Activated T-cell treated with anti-CD3 and anti-CD28 coated beads, Interleukin-2, amount 50 U/mL, for 4 hours (primary cell): ENCODE measurements at places on chromosomes 1 and 21. TPM values are rescaled to one million over a fixed set of nuclear protein-coding genes. Genes with fewer than 3 reads are reported as not detected.

Gene LRRC53
- not detected for total RNA-seq

Gene AGT
- 0.68 TPM for total RNA-seq

Gene GREM2
- not detected for total RNA-seq

Gene CHRM3
- 0.46 TPM for total RNA-seq

Gene TCHHL1
- total RNA-seq = not detected

Gene OR2M3
- not detected for total RNA-seq

Gene NES
- total RNA-seq = 0.05 TPM

Gene LCE1B
- not detected for total RNA-seq

Gene C1orf226
- total RNA-seq = not detected

Gene LDLRAD2
- not detected for total RNA-seq

Gene GPR37L1
- total RNA-seq = not detected

Gene KRTAP12-2
- total RNA-seq = not detected

Gene NIBAN1
- total RNA-seq = 12.2 TPM

Gene CD48
- total RNA-seq = 313 TPM

Gene EDARADD
- 12.4 TPM for total RNA-seq

DNA sequence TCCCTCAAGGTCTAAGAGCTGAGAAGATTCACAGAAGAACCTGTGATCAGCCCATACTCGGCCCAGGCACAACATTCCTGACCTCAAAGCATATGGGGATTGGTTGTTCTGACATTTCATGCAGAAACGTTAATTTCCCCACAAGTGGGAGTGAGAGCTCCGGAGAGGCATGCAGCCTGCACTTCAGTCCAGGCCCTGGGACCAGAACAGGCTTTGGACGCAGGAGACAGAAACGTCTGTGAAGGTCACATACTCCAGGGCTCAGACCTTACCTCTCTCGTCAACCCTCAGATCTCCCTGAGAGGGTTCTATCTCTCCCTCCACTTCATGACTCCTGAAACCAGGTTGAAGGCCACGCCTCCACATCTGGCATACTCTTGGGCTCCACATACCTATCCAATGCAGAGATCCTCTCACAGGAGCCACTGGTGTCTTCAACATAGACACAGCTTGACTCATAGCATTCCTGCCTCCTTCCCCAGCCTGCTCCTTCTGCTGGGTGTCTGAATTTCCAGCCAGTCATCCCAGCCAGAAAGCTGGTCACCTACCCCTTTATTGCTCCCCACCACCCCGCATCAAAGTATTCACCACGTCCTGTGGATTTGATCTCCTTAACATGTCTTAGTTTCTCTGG lies 149.2 kb downstream of the OMA1 start:
- no peak for DNase-seq

DNA sequence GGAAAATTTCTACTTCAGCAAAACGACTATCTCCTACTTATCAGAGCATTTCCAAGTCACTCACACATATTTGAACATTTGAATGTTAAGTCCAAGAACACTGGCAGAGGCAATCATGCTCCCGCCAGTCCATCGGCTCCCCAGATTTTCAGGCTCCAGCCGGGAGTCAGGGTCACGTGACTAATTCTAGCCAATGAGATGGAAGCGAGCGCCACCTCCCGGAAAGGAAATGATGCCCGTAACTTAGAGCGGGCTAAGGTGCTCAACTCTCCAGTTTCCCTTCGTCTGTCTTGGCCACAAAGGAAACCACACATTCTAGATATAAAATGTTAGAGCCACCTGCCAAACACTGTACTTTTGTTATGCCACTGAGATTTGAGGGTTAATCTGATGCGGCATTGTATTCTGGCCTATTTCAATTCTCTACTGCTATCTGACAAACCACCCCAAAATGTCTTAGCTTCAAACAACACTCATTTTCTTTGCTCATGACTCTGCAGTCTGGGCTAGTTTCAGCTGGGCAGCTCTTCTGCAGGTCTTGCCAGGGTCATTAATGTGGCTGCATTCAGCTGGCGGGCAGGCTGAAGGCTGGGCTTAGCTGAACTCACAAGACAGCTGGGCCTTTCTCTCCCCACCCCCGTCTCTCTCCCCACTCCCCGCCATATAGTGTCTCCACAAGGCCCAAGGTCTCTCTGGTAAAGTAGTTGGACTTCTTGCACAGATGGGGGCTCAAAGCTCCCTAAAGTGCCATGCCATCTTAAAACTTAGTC lies 16.5 kb upstream of the LHX4 start:
- DNase-seq = no peak

GRCh38 chr1:177341773-177342172 lies 171.0 kb downstream of the BRINP2 start:
- no peak for DNase-seq

GRCh38 chr1:200362421-200362820 lies 47.4 kb downstream of the ZNF281 start:
- no peak for DNase-seq

- DNase-seq = no peak
These were observed 61.2 kb downstream of the ERI3 start for GRCh38 chr1:44293761-44294315.

- no peak for DNase-seq
These were observed 15.4 kb downstream of the SLC2A7 start for GRCh38 chr1:9010781-9011323.

DNA sequence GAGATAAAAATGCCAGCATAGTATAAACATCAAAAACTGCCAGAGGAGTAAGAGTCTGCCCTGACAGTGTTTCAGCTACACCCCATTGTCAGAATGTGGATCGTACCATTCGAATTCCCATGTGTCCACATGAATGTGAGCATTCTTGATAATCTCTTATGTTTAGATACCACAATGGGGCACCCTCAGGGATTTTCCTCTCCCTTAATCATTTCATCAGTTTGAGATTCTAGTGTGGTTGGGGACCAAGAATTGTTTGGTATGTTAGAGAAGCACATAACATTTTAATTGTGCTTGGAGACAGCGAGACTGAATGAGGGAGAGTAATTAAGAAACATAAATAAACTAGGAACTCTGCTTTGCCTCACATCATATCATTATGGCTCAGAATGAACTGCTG lies 120.2 kb downstream of the ZC3H11B start:
- DNase-seq = no peak

DNA sequence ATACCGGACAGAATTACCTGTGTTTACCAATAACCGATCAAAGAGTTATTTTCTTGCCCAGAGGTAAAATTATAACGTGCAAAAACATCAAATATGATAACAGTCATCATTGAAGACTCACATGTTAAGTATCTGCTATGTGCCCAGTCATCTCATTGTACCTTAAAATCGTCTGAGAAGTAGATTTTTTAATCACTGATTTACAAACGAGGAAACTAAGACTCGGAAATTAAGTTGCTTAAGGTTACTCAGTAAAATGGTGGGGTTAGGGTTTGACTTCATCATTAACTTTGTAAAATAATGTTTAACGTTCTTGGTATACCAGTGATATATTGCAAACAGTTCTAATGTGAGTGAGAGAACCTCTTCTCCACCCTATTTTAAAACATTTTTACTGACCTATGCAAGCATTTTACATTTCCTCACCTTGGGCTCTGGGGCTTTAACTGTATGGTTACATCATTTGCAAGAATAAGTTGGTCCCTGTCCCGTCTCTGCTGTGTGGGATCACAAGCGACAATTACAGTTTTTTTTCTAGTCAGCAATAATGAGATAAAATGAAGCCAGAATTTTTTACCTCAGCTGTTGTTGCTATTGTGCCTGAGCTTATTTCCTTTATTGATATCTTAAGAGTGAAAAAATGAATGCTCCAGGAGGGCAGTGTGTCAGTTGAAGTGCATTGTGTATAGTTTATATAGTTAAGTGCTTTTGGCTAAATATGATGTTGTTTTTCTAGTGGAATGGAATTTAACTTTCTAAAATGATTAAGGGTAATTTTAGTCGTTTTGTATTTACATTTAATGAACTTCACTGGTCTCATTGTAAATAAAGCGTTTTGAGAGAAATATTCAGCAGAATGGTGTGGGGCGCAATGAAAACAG lies 2.7 kb downstream of the RPRD2 start:
- no peak for DNase-seq

DNA sequence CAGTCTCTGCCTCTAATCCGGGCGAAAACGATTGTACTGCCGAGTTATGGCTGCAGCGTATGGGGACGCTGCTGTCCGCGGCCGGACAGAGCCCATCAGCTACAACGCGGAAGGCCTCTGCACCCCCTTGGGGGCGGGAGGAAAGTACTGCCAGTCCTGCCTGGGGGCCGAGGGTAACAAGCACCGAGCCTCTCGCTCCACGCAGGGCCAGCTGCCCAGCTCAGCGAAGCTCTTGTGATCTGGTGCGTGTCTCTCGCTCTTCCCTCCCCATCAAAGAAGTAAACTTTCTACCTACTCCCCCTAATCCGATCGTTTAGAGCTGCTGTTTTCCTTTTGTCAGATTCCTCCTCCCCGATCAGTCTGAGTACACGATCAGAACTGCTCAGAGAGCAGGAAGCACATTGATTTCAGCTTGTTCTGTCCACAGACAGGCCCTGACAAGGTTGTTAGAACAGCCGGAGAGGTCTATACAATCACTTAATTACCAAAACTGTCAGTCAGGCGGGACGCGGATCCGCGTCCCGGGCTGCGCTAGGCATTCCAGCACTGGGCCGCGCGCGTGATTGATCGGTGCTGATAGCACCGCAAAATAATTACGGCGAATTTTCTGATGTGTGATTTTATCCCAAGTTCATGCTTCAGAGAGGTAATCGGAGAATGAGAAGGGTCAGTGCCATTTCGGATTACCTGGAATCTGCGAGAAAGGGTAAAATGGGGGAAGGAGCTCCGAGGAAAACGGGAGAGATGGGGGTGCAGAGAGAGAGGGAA lies 8.7 kb upstream of the BARHL2 start:
- DNase-seq = no peak

- no peak for DNase-seq
These were observed 438.9 kb upstream of the ZP4 start for GRCh38 chr1:238329671-238330070.

DNA sequence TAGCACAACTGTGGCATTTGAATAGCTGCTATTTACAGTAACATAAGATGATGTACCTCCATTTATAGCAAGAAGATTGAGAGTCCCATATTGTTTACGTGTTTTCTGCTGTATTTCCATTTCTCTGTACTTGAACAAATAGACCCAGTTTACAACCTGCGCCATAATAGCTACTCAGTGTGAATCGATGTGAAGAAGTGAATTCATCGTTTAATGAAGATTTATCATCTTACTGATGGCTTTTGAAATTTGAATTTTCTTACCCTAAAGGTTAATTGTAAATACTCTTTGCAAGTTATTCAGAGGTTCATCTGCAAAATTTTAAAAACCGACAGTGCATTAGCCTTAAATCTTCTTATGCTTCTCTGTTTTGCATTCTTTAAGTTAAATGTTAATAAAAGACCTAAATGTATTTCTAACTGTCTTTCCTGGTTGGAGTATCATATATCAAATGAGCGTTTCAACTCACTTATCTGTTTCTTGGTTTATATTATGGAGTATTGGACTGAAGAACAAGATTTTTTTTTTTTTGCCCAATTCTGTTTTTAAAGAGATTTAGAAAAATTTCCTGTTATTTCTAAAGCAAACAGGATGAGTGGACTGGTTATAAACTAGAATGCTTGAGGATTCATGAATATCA lies 2.2 kb downstream of the MACO1 start:
- DNase-seq = no peak

- peak; percentile 71 for DNase-seq
These were observed 8.6 kb upstream of the PLA2G2C start for GRCh38 chr1:20194757-20195461.

DNA sequence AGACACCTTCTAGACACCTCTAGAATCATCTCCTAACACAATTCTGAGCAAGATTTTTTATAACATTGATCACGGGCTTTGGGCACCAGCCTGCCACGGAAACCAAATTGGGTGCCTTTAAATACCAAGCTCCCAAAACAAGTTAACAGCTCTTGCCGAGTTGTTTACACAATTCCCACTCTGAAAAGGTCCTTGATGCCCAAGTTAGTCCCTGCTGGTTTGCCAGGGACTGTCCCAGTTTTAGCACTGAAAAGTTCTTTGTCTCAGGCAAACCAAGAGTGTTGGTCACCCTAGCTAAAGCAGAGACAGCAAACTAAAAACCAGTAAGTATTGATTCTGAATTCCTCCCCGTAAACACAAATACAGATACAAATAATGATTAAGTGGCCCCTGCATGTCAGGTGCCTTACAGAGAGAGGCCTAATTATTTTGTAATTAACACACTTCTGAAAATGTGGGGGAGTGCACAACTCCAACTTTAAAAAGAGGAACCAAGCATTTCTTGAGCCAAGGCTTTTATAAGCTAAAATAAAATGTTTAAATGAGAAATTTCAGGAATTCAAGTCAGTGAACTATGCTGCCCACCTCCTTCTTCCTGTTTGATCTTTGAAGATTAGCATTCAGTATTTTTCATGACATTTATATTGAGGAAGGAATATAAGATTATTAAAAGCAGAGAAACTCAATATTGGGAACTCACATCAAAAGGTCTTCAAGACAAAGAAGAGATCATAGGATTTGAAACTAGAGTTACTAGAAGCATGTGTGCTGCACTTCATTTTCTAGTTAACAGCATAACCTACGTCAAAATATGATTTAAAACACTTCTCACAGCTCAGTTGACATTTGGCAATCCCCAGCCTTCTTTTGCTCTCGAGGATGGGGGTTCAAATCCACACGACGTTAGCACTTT lies 9.0 kb upstream of the UBE2U start:
- DNase-seq = no peak

- no peak for DNase-seq
These were observed 429.0 kb downstream of the NEGR1 start for GRCh38 chr1:71853360-71853759.

GRCh38 chr1:59596956-59597355 lies 217.8 kb upstream of the HOOK1 start:
- no peak for DNase-seq
